CD8-positive, alpha-beta memory T cell (primary cell): ENCODE measurements at places on chromosomes 1 and 21. TPM values are rescaled to one million over a fixed set of nuclear protein-coding genes. Genes with fewer than 3 reads are reported as not detected.

Gene IGSF21
- polyA plus RNA-seq: not detected

DNA sequence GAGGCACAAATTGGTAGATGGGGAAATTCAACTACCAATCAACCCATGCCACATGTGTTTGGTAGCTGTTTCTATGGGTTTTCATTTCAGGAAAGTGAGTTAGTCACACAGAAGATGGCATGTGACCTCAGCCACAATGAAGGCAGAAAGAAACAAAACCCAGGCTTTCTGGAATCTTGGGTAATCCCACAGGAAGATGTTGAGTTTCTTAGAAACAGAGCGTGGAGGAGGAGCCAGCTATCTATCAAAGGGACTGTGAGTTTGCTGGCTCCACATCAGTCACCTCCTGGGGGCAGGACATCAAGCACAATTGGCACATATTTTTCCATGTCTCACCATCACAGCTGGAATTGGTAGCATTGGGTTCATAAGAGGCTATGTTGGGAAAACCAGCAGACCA, 188.9 kb upstream of the PLXNA2 start:
- DNase-seq: no peak

Gene AQP10
- polyA plus RNA-seq: not detected

DNA sequence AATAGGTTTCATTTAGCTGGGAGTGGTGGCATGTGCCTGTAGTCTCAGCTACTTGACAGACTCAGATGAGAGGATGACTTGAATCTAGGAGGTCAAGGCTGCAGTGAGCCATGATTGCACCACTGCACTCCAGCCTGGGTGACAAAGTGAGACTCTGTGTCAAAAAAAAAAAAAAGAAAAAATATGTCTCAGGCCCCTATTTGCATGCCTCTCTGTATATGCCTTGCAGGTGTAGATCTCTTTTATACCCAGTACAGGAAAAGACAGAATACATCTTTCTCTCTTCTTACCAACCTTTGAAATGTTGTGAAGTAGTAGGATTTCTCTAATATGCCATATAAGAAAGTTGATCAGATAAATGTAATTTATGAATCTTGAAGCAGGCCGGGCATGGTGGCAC, 6.4 kb downstream of the CNR2 start:
- DNase-seq: no peak

GRCh38 chr1:50735443-50735842, 224.6 kb downstream of the FAF1 start:
- DNase-seq: no peak

DNA sequence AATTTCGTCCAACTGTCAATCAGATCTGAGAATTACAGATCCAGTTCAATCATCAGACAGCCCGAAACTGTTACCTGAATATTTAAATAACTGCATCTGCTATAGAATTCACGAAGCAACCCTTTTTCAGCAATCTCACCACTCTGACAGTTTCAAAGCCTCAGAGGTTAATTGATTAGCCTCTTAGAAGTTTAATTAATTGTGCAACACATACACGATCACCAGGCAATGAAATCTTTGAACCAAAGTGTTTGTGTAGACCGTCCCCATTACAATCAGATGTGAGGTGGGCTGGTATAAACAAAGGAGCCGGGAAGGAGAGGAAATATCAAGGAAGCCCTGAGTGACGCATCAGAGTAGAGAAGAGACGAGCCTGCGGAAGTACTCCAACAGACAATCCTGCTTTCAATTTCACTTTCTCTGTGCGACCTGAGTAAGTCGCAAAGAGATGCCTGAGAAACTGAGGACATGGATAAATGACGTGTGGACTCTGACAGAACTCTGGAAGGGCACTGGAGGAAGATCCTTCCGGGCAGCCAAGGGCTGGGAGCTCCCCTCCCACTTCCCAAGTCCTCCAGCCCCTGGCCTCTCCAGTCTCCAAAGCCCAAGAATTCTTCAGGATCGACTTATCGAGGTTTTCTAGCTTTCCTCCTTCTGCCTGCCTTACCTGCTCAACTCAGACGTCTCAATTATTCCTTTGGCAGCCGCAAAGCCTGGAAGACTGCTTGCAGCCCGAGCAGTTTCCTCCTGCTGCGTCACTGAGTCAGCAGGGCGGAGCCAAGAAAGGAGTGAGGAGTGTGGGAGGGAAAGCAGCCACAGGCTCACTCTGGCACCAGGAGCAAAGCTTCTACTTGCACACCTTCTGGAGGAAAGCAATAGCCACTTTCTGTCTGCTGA, at the start of gene RNASEL:
RNASEL (minus strand) TSS at position 757 of the 897 bp plus-strand sequence. CDS start 2,450 bp downstream, outside the sequence.
- peak; percentile 72 for DNase-seq

GRCh38 chr1:155043793-155044192, 7.3 kb upstream of the ADAM15 start:
- no peak for DNase-seq

Gene FAM72D
- polyA plus RNA-seq: not detected

DNA sequence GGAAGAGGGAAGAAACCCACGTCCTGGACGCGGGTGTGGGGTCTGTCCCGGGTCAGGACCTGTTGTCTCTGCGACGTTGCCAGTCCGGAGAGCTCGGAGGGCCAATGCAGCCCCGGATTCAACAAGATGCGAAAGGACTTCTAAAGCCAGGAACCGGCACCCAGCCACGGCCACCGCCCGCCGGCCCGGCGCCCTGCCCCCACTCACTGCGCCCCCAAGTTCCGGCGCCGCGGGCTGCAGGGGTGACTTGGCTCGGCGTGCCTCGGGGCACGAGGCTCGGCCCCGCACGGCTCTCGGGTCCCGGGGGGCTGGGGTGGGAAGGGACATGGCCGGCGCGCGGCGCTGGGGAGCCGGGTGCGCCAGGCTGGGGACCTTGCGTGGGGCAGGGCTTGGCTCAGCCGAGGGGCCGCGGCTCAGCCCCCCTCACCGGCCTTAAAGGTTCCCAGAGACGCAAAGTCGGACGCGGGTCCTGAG, 51.8 kb upstream of the H6PD start:
- DNase-seq: no peak

GRCh38 chr21:14740692-14741091, 194.6 kb upstream of the SAMSN1 start:
- no peak for DNase-seq

DNA sequence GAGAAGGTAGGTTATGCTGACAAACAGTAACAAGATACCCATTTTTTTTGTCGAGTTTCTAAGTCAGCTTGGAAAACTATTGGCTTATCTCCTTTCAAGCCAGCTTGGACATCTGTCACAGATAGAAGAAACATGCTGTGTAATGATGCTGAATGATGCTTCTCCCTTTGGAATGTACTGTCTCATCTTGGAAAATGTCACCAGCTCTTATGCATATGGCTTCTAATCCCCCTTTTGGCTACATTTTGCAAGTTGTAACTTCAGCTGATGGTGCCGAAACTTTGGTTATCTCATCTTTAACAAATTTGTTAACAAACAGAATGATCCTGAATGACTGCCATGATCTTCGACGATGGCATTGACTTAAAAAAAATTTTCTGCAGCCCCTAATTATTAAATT, 68.8 kb upstream of the ST6GALNAC3 start:
- no peak for DNase-seq

GRCh38 chr1:65213271-65214023, 65.4 kb downstream of the AK4 start:
- DNase-seq: no peak

Gene TXNIP
- polyA plus RNA-seq: 4,579 TPM

Gene LHX8
- not detected for polyA plus RNA-seq

Gene CFAP74
- not detected for polyA plus RNA-seq

DNA sequence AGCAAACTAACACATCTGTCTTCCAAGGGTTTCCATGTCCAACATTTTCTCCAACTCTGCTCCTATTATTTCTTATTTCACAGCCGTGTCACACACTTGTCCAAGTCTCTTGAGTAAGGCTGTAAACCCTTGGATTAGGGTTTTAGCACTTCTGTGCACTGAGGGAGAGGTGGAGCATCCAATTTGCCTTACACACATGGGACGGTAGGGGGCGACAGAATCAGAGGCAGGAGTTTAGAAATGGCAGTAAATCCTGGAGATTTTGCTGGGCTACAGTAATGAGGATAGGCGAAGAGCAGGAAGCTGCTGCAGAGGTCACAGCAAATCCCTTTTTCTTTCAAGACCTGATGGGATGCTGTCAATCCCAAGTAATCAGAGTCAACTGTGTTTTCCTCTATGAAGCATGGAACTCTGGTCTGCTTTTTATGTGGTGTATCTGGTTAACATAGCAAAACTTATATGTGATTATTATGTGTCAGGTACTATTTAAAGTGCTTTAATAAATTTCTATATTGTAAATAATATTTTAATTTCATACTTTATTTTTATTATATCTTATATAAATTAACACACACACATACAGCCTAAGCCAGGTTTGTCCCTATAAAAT, 15.4 kb upstream of the LCE5A start:
- no peak for DNase-seq
